ENCODE measurements at places on chromosomes 3 and 15.

DNA sequence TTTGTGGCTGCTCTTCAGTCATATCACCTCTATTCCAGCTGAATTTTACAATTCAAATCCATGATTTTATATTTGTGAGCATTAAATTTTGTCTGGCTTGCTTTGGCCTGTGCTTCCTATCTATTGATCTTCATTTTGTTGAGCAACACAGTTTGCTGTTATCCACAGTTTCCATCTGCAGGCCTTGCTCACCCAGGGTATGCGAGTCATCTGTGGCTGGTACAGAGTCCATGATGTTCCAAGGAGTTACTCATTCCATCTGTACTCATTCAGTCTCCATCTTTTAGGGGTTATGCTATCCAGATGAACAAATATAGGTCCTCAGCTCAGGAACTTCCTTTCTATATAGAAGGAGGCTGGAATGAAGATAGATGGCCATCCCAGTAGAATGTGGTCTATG, 70.1 kb upstream of the CCK start:
- DNase-seq = no peak

DNA sequence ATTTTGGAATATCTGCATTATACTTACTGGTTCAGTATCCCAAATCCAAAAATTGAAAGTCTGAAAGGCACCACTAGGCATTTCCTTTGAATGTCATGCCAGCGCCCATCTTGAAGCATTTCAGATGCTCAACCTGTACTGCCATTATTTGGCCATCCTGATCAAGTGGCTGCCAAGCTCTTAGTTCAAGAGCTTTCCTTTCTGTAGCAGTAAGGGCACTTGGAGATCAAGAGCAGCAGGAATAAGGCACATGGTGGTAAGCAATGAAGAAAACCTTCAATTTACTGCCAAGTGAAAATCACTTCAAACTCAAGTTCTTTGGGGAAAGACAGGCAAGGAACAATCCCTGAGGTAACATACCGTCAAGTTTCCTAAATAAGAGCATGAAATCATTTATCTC, 10.0 kb downstream of the RHOA start:
- no peak for DNase-seq

GRCh38 chr15:27747997-27748396, 351.1 kb downstream of the OCA2 start:
- DNase-seq = no peak

GRCh38 chr15:40991355-40991754, 38.1 kb downstream of the CHAC1 start:
- DNase-seq = no peak

DNA sequence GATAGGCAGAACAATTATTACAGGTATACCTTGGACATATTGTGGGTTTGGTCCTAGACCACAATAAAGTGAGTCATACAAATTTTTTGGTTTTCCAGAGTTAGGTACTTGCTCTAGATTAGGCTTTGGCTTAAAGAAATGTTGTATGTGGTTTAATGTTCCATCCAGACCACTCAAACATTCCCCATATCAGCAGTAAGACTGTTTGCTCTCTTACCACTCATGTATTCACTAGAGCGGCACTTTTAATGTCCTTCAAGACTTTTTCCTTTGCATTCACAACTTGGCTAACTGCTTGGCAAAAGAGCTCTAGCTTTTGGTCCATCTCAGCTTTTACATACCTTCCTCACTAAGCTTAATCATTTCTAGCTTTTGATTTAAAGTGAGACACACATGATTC, 250.5 kb upstream of the SETMAR start:
- DNase-seq = no peak

GRCh38 chr3:138748190-138748589, 86.5 kb downstream of the PIK3CB start:
- no peak for DNase-seq

GRCh38 chr3:86990734-86991481, at the start of gene VGLL3:
Gene VGLL3 (minus strand): TSS chr3:86991149. CDS start chr3:86990743, 406 bp downstream.
- no peak for DNase-seq

GRCh38 chr3:131630097-131630496, 127.3 kb upstream of the MRPL3 start:
- no peak for DNase-seq

- no peak for DNase-seq
Measured at GRCh38 chr3:193827040-193827669, 234.1 kb downstream of the OPA1 start.

- no peak for DNase-seq
Measured at GRCh38 chr3:30248423-30248822, 358.0 kb upstream of the TGFBR2 start.

GRCh38 chr15:75620841-75621391, 4.6 kb downstream of the SNUPN start:
- DNase-seq = no peak

DNA sequence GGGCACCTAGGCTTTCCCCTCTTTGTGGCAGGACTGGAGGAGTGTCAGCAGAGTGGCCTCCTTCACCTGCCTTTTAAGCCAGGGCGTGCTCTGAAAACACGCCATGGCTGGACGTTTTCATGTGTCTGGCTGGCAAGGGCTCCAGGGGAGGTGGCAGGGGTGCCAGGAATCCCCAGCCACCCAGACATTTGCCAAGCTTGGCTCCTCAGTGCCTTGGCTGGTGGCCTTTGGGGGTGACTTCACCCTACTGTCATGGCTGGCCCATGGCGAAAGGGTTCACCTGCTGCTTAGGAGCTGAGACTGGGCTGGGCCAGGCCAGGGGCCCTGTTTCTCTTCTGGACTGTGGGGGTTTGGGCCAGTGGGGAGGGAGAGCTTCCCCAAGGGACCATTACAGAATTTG, 17.6 kb downstream of the KLF13 start:
- no peak for DNase-seq

GRCh38 chr15:58521293-58521991, 89.7 kb downstream of the LIPC start:
- DNase-seq = no peak

- no peak for DNase-seq
Measured at GRCh38 chr3:105610473-105610872, 243.8 kb downstream of the ALCAM start.
